Suppressor macrophage treated with lipopolysaccharide for 4 hours (primary cell): ENCODE measurements at places on chromosomes 5 and 9.

DNA sequence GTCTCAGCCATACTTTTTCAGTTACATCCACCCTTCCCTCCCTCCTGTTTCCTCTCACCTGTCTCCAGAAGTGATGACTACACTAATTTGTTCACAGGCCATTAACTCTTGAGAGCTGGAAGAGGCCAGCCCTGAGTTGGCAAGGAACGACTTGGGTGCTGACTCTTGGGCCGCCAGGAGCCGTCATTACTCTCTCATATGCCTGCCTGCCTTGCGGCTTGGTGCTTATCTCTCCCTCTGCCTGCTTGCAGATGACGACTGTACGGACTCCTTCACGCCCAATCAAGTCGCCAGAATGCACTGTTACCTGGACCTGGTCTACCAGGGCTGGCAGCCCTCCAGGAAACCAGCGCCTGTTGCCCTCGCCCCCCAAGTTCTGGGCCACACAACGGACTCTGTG is 66.1 kb downstream of the PAPPA start:
- no peak for DNase-seq

GRCh38 chr9:22645893-22646292 is 199.3 kb downstream of the DMRTA1 start:
- no peak for DNase-seq

- DNase-seq = no peak
Observed at GRCh38 chr5:130402906-130403305, 498.6 kb downstream of the CHSY3 start.

GRCh38 chr9:135857371-135857786 is 50.0 kb downstream of the CAMSAP1 start:
- DNase-seq = no peak

DNA sequence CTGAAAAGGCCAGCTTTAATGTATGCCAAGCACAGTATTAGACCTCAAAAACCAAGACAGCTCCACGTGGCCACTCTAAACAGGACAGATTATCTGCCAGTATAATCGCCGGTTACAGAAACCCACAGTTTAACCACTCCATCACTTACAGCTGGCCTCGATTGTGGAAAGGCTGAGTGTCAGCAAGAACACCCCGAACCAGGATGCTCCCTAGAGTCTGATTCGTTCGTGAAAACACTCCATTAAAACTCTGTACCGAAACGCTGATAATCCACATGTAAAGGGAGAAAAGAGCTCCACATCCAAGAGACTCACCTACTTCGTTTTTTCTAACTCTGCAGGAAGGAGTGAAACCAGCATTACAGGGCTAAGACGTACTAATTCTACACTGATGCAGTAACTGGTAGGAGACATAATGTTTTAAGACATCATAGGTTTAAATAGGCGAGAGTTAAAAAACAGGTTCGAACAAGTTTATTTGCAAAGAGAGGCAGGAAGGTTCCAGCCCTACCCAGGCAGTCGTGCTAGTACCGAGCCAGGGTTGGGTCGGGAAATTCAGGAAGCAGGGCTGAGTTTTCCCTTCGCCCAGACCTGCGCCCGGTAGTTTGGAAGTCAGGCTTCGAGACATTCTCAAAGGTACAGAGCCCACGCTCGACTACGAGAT is 949 bp downstream of the SERINC5 start:
- DNase-seq = no peak

- no peak for DNase-seq
Observed at GRCh38 chr9:122186301-122186700, 26.6 kb downstream of the MORN5 start.

GRCh38 chr5:167763772-167764171 is 527.7 kb upstream of the WWC1 start:
- no peak for DNase-seq

GRCh38 chr9:10331157-10331556 is 281.6 kb downstream of the PTPRD start:
- no peak for DNase-seq

GRCh38 chr9:106889061-106889590 is 26.2 kb downstream of the ZNF462 start:
- no peak for DNase-seq

- no peak for DNase-seq
Observed at GRCh38 chr9:128383007-128383753, 12.0 kb downstream of the URM1 start.

- DNase-seq = no peak
Observed at GRCh38 chr5:176528301-176528700, 8.9 kb downstream of the RNF44 start.

DNA sequence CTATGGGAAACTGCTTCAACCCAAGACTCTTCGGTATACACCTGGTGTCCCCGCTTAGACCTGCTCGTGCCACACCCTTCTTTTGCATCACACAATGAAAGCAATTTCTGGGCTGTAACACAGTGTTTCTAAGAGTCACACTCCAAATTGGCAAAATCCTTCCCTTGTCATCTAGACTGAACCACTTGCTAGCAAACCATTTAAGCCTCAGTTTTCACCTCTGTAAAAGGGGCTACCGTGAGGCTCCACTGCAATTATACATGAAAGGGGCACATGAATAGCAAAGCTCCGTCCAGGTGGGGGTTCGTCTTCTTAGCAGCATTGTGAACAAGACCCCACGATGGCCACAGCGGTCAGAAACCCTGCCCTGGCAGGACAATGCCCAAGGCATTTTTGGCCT is 166.8 kb downstream of the PAX5 start:
- no peak for DNase-seq

- no peak for DNase-seq
Observed at GRCh38 chr5:135810188-135810943, 24.1 kb upstream of the SLC25A48 start.

DNA sequence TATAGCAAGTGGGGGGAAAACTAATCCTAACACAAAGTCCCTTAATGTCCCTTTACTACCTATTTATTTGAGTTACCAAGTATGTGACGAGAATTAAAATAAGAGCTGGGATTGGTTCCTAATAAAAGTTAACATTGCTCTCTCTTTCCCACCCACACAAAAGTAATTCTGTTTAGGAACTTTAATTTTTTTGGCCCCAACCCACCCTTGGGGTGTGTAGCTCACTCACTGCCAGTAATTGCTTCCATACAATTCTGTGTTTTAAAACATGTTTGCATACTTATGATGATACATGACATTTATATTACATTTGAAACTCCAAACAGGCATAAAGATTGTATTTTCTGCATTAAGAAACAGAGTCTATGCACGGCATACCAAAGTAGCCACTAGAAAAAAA is 106.5 kb downstream of the BNC2 start:
- DNase-seq = no peak

GRCh38 chr5:178427576-178428197 is 162.5 kb downstream of the COL23A1 start:
- no peak for DNase-seq

GRCh38 chr5:135825373-135826220 is 8.9 kb upstream of the SLC25A48 start:
- no peak for DNase-seq
